Calu3 (cell line): ENCODE measurements at places on chromosomes 1 and 21.

GRCh38 chr1:37175666-37176215 is 141.4 kb upstream of the GRIK3 start:
- DNase-seq = no peak

GRCh38 chr1:229585338-229585737 is 26.8 kb upstream of the ABCB10 start:
- DNase-seq = no peak

- no peak for DNase-seq
Observed at GRCh38 chr1:180311011-180311730, 81.1 kb downstream of the LHX4 start.

DNA sequence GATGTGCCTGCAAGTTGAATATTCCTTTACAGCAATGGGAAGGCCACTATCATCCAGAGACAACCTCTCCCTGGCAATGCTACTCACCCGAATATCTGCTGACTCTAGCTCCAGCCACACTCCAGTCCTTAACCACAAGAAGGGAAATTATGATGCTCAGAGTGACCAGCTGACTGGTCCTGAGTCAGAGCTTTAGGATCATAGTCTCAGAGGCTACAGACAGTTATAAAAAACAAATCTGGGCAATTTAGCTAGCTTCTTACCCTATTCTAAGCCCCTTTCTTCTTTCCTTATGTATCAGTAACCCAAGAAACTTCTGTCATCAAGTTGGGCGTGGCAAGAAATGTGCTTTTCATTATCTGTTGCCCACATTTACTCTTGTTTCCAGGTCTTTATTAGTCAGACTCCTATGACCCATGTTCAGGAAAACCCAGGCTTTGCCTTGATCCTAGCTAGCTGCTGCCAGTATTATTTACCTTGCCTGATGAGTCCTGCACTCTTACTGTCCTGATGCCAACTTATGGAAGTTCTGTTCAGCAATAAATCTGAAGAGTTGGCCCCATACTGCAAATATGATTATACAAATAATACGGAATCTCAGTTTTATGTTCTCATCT is 207.0 kb downstream of the TTLL7 start:
- DNase-seq = no peak

GRCh38 chr1:6864166-6864565 is 78.9 kb downstream of the CAMTA1 start:
- peak; percentile 40 for DNase-seq
